ENCODE measurements at places on chromosomes 7 and 10.

GRCh38 chr7:25314094-25314730, 85.9 kb upstream of the NPVF start:
- no peak for DNase-seq

DNA sequence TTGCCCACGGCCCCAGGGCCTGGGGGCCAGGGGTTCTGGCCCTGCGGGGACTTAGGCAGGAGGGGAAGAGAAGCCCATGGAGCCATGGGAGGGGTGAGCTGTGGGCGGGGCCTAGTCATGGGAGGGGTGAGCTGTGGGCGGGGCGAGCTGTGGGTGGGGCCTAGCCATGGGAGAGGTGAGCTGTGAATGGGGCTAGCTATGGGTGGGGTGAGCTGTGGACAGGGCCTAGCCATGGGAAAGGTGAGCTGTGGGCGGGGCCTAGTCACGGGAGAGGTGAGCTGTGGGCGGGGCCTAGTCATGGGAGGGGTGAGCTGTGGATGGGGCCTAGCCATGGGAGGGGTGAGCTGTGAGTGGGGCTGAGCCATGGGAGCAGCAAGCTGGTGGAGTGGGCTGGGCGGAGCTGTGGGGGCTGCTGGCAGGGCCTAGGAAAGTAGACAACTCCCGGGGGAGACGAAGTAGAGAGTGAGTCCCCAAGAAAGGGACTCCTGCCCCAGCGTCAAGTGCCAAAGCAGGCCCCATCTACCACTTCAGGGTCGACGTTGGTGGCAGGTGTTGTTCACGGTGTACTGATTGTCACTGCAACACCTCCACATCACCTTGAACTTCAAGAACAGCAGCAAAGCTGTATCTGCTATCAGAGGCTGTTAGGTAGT, 19.2 kb upstream of the TTYH3 start:
- no peak for DNase-seq

GRCh38 chr10:24208661-24209431, at the start of gene KIAA1217:
KIAA1217 (plus strand) TSS chr10:24209138; CDS start chr10:24209194, 56 bp downstream.
- DNase-seq, result no peak

DNA sequence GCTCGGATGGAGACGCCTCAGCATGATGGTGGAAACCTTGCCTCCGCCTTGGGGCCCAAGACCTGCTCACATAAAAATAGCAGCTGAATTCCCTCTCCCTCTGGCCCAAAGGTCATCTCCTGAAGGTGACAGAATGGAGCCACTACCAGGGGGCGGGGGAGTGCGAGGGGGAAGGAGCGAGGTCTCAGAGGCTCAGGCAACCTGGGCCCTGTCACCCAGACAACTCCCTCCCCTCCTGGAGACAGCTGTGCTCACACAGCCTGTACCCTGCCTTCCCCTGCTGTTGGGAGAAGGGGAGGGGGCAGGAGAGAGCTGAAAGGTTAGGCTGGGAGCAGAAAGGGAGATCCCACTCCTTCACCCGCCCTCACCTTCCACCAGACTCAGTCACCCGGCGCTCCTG, 173.0 kb upstream of the RHEB start:
- no peak for DNase-seq

DNA sequence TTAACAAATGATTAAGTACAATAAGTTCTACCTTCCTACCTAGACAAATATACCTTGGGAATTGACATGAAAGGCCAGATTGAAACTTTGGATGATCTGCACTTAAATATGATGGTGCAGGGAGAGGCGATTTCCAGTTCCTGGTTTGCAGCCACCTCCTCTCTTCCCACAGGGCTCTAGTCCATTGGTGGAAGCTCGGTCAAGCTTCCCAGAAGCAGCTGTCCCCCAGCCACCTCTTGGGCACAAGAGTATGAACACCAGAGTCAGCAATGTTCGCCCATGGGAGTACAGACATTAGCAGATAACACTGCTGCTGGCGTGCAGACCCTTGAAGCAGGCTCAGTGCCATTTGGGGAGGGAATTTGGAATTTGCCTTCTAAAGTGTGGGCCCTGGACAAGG, 1.5 kb upstream of the CPVL start:
- DNase-seq, result no peak

DNA sequence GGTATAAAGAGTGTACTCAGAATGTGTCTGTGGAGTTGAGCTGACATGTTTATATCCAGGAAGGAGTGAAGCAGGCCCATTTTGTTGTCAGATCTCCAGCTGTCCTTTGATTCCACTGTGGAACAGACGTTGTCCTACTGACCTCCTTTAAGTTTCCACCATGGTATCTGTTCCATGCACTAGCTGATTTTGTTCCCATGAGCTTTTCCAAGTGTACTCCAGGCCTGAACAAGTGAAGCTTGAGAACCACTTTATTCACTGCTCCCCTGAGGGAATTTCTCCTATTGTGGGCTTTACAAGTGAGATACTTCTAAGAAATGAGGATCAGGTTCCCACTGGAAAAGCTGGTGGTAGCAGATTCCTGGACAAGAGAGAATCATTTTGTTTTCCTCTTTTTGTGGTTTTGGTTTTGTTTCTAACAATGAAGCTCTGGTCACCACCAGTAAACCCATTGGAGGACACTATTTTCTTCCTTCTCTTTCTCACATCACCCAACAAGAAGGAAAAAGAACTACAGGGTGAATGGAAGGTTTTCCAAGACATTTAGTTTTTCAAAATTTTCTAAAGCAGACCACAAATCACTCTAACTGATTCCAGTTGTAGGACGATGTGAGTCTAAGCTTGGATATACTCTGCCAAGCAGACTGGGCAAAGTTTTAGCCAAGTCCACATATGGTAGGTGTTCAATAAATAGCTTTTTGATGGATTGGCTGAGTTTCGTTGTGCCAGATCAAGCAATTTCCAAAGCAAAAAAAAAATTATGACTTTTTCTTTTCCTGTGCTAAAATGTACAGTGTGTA, 144.2 kb downstream of the JCAD start:
- DNase-seq, result no peak

GRCh38 chr7:112069879-112070321, 136.3 kb downstream of the DOCK4 start:
- no peak for DNase-seq

All from stimulated activated CD4-positive, alpha-beta T cell treated with anti-CD3 and anti-CD28 coated beads, Interleukin-1b, Interleukin-23, amount 100 ng/mL, for 1 hour (primary cell).